Activated CD4-positive, alpha-beta T cell treated with anti-CD3 and anti-CD28 coated beads, Interleukin-2, amount 10 ng/mL, durations not matched to agents 24 days and 14 days (primary cell): ENCODE measurements at places on chromosomes 12 and 14. TPM values are rescaled to one million over a fixed set of nuclear protein-coding genes. Genes with fewer than 3 reads are reported as not detected.

Gene VRTN
- total RNA-seq = not detected in 2 replicates

Gene DAO
- not detected in 2 replicates for total RNA-seq

Gene SETD1B
- total RNA-seq = 26.6 and 29.2 TPM in 2 replicates

Gene DCD
- not detected in 2 replicates for total RNA-seq

Gene DCAF11
- total RNA-seq = 55.8 and 57.3 TPM in 2 replicates

Gene GPR65
- total RNA-seq = 8.1 and 8.3 TPM in 2 replicates

Gene PMEL
- total RNA-seq = not detected in 2 replicates

Gene CRACR2A
- total RNA-seq = 26.6 and 27.0 TPM in 2 replicates

Gene REM2
- 0.28 and 0.33 TPM in 2 replicates for total RNA-seq

Gene CCDC92
- 7.3 and 7.5 TPM in 2 replicates for total RNA-seq

Gene TSPAN11
- total RNA-seq = not detected in 2 replicates

Gene MAP1LC3B2
- total RNA-seq = 0.68 TPM in 1 of 2 replicates, not detected in the other

Gene ANGEL1
- total RNA-seq = 16.4 and 17.2 TPM in 2 replicates

Gene CEBPE
- 0.35 TPM in 1 of 2 replicates, not detected in the other for total RNA-seq

Gene TMEM132C
- total RNA-seq = not detected in 2 replicates

Gene LIN7A
- 0.31 and 0.51 TPM in 2 replicates for total RNA-seq

Gene SLC2A3
- total RNA-seq = 362 and 366 TPM in 2 replicates

Gene ALG10
- total RNA-seq = 23.8 and 24.1 TPM in 2 replicates
